ENCODE measurements at places on chromosomes 6 and 20.

DNA sequence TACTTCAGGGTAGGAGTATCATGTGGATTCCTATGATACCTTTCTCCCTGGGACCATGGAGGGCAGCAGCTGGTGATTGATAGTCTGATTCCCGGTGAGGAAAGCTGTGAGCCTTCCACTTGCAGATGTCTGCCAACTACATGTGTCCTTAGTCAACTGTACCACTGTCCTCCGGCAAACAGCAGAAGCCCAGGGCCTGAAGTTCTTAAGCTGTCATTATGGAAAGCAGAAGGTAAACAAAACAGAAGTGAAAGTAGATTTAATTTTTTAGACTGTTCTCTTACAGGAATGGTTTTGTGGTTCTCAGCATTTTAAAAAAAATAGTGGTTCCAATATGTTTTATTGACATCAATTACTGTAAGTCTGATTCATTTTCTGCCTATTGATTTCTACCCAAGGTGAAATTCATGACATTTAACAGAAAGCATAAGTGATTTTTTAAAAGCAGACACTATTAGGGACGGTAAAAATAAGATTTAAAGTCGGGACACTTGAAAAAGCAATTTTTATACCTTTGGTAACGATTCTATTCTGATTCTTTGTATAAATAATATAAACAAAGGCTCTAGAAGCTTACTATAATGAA, 36.6 kb downstream of the PTPN1 start:
- no peak for DNase-seq

- DNase-seq, result no peak
These were observed 51.5 kb upstream of the MTHFD1L start for GRCh38 chr6:150813993-150814359.

GRCh38 chr6:44005507-44005903, 121.7 kb downstream of the MRPL14 start:
- DNase-seq, result no peak

GRCh38 chr20:15703171-15703911, 869.9 kb downstream of the KIF16B start:
- no peak for DNase-seq

DNA sequence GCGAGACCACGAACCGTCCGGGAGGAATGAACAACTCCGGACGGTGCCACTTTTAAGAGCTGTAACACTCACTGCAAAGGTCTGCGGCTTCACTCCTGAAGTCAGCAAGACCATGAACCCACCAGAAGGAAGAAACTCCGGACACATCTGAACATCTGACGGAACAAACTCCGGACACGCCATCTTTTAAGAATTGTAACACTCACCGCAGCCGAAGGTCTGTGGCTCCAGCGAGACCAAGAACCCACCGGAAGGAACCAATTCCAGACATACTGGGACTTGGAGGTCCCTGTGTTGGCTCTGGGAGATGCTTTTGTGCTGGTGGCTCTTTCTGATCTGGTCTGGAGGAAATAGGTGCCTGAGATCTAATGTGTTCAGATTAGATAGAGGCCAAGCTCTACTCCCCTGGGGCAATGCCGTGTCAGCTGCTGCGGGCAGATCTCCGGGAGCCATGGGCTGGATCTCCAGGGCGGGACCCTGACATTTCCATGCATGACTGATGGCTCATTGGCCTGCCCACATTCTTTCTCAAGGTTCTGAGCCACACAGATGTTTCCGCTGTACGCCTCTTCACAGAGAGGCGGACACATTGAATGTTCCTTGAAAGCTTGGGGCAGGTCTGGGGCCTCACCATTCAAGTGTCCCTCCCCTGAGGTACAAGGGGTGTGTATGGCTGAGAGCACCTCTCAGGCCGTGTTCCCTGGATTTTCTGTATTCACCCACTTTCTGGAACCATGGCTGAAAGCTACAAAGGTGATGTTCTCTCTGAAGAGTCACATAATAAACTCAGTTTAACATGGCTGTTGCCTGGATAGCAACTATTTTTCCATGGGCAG, 29.3 kb downstream of the GMPR start:
- no peak for DNase-seq

GRCh38 chr6:83756565-83756964, 47.7 kb upstream of the SNAP91 start:
- DNase-seq, result no peak

GRCh38 chr6:108904741-108905140, 56.5 kb downstream of the ARMC2 start:
- DNase-seq, result no peak

DNA sequence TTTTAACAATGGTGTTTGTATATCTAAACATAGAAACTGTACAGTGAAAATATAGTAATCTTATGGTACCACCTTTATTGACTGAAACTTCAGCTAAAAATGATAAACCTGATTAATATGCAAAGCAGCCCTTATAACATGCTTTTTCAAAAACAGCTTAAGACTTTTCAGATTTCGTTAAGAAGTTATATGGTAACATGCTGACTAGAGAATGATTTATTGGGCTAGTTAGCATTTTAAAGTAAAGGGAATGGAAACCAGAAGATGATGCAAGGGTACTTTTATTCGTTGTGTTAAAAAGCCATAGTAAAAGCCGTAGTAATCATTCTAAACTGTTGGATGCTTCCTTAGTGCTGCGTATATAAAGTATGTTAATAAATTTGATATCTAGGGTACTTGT, 50.5 kb downstream of the CBFA2T2 start:
- DNase-seq, result no peak

- DNase-seq, result no peak
These were observed 93.4 kb downstream of the DACT2 start for GRCh38 chr6:168226061-168226752.

DNA sequence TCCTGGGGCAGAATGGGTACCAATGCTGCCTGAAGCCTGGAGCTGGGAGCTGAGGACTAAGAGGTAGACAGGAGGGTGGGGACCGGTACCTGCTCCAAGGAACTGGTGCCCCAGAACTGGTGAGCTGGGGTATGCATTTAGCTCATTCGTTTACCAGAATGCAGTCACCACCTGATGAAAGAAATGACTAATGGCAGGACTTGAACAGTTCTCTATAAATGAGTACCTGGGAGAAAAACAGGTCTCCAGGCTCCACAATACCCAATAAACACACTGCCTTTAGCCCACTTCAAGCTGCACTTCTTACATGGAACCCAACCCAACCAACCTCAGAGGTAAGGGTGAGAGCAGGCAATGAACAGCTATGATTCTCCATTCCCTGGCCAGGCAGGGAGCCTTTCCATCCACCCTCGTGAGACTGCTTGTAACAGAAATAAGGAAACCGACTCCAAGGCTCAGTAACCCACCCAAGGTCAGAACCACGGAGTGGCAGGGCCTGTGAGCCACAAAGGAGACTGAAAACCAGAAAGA, 15.4 kb downstream of the FKBP1A start:
- no peak for DNase-seq

DNA sequence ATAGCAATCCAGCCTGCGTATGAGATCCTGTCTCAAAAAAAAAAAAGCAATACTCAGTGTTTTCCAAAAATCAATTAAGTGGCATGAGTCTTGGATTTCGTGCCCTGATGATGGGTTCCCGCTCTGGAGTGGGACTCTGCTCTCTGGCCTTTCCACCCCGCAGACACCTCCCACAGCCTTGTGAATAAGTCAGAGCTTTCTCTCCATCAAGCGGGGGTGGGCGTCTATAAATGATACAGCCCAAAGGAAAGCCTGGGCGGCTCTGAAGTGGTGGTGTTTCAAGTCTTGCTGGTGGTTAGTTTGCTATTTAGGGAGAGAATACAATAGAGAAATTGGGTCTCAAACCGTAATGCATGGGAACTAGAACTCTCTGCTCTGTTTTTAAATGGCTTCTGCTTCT, 52.5 kb upstream of the TAGAP start:
- no peak for DNase-seq

DNA sequence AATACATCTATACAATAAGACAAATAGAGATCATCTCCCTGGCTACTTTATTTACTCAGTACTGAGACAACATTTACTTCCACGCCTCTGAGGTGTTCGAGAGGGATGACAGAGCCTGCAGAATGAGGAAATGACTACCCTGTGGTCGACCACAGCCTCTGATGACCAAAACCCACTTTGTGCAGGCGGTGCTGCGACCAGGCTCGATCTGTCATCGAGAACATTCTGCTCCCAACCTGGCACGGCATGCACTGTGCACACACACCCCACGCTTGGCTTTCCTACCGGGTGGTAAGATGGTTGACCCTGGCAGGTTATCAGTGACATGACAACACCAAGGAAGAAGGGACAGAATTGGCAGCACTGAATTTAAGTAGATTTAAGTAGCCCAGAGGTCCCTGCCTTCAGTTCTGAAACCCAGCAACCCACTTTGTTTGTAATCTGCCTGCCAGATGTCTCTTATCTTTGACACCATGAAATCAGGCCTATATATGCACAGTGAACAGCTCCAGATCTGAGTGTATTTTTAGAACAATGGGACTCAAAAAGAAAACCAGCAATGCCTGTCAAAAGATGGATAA, 42.6 kb downstream of the TTI1 start:
- peak; percentile 53 for DNase-seq

- DNase-seq, result no peak
These were observed 535 bp upstream of the CCDC170 start for GRCh38 chr6:151493161-151493803.

- DNase-seq, result no peak
These were observed 116.6 kb downstream of the JARID2 start for GRCh38 chr6:15362274-15363160.

- DNase-seq, result no peak
These were observed 16.4 kb downstream of the MRPS18A start for GRCh38 chr6:43671011-43671800.

- DNase-seq, result no peak
These were observed 1.6 kb downstream of the B4GALT5 start for GRCh38 chr20:49712118-49712517.

GRCh38 chr20:23667666-23668065, 21.2 kb downstream of the CST4 start:
- no peak for DNase-seq

- peak; percentile 69 for DNase-seq
These were observed 114.4 kb upstream of the PRND start for GRCh38 chr20:4607287-4607713.

DNA sequence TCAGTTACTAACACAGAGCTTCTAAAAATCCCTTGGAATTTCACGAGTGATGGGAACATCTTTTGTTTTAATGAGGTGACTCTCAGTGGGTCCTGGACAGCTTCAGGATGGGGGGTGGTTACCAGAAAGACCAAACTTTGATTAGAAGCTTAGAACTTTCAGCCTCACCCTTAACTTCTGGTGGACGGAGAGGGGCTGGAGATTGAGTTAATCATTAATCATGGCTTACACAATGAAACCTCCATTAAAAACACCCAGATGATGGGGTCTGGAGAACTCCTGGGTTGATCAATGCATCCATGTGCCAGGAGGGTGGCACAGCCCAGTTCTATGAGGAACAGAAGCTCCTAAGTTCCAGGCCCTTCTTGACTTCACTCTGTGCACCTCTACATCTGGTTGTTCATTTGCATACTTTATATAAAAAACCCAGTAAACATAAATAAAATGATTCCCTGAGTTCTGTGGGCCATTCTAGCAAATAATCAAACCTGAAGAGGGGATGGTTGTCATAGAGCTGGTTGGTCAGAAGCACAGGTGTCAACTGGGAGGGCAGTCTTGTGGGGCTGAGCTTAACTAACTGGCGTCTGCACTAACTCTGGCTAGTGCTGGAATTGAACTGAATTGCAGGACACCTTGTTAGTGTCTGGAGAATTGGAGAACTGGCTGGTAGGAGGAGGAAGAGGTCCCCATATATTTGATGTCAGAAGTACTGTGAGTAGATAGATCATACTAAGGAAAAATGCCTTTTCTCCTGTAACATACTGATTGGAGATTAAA, 10.3 kb downstream of the RMND1 start:
- DNase-seq, result no peak

DNA sequence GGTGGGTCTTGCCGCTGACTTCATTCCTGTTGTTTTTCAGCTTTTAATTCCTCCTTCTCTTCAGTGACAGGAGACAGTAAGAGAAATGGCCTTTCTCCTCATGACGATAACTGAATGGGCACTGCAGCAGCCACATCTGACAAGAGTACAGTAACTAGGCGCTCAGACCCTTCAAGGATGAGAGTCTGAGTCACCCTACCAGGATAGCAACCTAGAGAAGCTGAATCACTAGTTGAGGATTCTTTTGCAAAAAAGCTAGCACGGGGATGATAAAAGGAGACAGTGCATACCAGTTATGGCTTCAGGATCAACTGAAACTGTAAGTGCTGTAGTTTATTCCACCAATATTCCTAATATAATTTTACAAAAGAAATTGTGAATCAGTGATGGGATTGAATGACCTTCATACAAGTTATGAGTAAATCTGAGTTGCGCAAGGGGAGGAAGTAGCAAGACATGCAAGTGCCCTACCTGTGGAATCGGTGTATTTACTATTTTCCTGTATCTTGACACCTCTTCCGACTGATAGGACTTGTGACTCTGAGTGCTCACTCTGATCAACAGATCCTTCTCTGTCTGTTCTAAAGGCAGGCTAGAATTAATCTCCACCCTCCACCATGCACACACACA, 161.8 kb upstream of the GRIK2 start:
- DNase-seq, result no peak

GRCh38 chr20:3067139-3068014, 4.0 kb upstream of the OXT start:
- no peak for DNase-seq

- DNase-seq, result no peak
These were observed 829 bp upstream of the NOTCH4 start for GRCh38 chr6:32224696-32225095.

DNA sequence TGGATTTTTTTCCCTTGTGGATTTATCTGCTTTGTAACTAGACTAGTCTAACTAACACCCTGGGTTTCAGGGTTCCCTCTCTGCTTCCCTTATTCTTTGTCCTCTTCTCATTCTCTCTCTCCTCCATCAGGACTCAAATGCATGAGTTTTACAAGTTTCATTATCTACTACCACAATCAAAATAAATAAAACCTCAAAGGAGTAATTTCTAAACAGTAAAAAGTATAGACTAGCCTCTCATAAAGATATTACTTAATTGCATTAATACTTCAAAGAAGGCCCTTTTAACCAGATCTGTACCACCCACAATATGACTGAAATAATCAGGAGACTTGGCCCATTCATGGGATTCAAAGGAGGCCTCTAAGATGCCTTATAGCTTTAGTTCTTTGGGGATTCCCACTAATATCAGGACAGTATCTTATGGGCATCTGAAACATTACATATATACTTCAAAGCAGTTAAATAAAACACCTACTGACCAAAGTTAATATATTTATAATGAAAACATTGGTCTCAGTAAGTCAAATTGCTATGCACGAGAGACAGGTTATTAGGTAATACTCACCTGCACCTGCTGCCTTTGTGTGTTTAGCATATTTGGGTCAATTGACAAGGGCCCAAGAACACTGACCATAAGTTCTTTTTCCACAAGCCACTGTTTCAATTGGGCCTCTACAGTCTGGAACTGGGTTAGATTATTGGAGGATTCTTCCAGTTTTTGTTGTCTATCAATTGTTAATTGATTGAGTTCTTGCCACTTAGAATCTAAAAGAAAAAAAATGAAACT, 85.7 kb downstream of the DST start:
- no peak for DNase-seq

GRCh38 chr6:29490552-29490951, 2.8 kb upstream of the MAS1L start:
- DNase-seq, result no peak

- DNase-seq, result no peak
These were observed 70.6 kb downstream of the NRN1 start for GRCh38 chr6:5936140-5936539.

All from head of caudate nucleus (tissue), 42 donors.